ENCODE measurements at places on chromosomes 11 and 22.

DNA sequence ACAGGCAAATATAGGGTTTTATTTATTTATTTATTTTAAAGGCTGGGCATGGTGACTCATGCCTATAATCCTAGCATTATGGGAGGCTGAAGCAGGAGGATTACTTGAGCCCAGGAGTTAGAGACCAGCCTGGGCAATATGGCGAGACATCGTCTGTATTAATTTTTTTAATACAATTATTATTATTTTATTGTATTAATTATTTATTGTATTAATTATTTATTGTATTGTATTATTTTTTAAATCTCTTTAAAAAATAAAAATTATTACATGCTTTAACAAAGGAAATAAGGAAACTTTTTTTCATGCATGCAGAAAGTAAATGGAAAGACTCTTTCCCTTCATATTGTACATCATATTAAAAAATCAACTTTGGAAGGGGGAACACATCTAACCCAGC lies 3.5 kb downstream of the SCN3B start:
- DNase-seq: no peak

DNA sequence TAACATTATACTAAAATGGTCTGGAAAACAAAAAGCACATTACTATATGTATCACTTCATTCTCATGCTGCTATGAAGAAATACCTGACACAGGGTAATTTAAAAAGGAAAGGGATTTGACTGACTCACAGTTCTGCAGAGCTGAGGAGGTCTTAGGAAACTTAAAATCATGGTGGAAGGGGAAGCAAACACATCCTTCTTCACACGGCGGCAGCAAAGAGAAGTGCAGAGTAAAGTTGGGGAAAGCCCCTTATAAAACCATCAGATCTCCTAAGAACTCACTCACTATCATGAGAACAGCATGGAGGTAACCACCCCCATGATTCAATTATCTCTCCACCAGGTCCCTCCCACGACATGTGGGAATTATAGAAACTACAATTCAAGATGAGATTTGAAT lies 60.0 kb downstream of the FAM181B start:
- no peak for DNase-seq

GRCh38 chr11:62656796-62657429 lies 3.8 kb upstream of the INTS5 start:
- peak; percentile 43 for DNase-seq

- peak; percentile 54 for DNase-seq
Observed at GRCh38 chr11:46916286-46917108, 1.9 kb downstream of the LRP4 start.

DNA sequence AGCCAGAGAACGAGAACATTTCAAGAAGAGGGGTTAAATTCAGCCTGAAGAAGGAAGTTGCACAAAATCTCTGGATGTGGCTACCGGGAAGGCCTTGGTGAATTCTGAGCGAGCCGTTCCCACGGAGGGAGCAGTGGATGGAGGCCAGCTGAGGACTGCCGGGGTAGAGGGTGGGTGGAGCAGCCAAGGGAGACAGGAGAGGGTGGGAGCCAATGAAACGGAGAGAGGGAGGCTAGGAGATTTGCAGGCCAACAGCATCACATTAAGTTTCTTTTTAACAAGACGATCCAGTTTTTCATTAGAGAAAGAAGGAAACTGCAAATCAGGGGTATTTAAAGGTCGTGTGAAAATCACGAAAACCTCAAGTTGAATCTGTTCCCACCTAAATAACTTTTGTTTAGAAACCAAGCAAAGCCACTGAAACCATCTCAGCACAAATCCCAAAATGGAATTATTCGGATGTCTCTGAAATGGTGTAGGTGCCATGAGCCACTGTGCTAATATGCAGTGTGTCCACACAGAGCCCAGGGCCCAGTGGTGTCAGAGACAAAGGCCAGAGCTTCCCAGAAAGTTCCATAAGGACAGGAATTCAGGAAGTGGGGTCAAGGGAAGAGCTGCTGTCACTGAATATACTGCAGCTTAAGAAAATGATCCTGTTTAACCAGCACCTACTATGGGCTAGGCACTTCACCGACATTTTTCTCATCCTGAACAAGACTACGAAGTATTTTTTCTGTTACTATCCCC lies 59.7 kb upstream of the SLC35C1 start:
- DNase-seq: no peak

DNA sequence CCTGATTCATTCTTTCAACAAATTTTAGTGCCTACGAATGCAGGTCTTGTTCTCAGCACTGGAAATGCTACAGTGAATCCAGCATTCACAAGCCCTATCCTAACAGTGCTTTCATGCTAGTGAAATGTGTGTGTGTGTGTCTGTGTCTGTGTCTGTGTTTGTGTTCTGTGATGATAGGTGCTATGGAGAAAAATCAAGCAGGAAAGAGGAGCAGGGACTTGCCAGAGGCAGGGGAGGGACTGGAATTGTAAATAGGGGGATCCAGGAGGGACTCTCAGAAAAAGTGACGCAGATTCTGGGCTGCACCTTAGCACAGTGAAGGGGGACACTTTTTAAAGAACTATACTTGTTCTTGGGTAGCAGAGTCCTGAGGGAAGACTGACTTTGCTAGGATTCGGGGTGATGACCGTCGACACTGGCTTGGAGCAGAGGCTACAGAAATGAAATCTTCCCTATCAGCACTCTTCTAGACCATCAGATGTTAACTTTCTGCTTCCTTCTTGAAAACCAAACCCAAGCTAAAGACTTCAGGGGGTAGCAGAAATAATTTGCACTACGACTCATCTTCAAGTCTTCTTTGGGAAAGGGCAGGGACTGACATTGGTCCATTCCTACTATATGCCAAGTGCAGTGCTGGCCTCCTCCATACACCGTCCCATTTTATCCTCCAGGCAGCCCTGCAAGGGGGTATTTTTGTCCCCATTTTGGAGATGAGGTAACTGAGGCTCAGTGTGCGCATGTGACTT lies 39.3 kb upstream of the PTPRJ start:
- DNase-seq: no peak

DNA sequence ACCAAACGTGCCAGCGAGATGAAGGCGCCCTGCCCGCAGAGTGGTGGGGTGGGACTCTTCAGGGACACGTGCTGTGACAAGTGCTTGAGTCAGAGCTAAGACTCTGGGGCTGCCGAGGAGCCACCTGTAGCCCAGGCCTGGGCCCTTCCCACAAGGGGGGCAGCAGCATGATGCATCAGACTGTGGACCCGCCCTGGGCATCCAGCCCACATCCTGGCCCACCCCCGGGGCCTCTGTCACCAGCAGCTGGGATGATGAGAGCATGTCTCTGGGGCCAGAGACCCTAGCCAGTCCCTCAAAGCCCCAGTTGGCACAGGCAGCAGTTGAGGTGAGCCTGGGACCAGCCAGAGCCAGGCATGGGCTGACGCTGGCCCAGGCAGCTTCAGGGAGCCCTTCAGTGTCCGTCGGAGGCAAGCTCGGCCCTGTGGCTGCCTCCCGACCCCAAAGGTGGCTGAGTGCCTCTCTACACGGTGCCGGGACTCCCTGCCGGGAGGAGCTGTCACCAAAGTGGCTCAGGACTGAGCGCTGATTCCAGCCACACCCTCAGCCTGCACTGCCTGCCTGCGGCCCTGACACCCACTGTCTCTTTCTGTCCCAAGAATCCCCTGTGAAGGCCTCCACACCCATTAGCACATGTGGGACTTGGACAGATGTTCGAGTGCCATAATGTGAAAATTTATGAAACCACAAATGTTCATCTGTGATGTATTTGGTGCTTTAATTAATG lies 41.3 kb downstream of the CDKN1C start:
- no peak for DNase-seq

DNA sequence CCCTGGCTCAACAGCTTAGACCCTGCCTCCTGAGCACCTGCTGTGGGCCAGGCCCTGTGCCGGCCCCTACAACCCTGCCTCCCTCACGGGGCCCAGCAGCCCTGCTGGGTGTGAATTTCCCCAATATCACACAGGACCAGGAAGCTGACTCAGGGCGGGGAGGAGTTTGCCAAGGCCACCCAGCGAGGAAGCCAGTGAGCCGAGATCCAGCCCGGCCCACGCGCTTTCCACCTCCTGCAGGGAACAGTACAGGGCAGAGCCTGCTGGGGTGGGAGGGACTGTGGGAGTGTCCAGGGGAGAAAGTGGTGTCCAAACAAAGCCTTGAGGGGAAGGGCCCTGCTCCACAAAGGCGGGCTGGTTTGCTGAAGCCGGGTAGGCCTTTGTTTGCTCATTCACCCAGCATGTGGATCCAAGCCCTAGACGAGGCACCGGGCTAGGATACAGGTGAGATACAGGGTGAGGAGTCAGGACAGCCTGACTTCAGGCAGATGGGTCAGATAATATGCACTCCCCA lies 26.8 kb downstream of the RPL3 start:
- peak; percentile 93 for DNase-seq

DNA sequence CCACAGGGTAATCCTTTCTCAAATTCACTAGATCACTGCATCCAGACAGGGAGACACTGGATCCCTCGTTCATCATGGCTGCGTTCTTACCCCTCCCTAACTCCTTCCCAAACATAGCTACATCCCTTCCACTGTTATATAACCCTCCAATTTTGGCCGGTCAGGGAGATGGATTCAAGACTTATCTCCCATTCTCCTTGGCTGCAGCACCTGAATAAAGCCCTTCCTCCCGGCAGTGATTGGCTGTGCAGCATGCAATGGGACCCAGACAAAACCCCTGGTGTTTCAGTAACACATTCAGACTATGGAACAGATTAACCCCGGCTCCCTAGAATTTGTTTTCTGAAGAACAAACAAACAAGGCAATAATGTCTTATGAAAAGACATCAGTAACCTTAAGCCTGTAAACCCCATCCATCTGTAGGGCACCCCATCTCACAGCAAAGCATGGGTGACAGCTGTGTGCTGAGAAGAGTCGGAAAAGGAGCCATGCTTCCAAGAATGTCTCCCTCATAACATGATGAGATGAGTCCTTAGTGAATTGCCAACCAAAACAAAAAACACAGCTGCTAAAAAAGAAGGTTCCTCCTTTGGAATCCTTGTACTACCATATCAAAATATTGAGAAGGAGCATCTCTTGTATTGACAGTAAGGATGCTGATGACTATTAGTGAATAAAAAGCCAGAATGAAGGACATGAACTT lies 5.0 kb downstream of the MIF start:
- no peak for DNase-seq

- no peak for DNase-seq
Observed at GRCh38 chr11:62127426-62127825, 3.6 kb downstream of the INCENP start.

- DNase-seq: no peak
Observed at GRCh38 chr22:39208013-39208680, 36.6 kb downstream of the PDGFB start.

GRCh38 chr11:97419729-97420128 lies 1029.9 kb downstream of the JRKL start:
- DNase-seq: no peak

GRCh38 chr11:6417907-6418556 lies 862 bp downstream of the APBB1 start:
- no peak for DNase-seq

GRCh38 chr11:70104419-70104818 lies 26.3 kb downstream of the ANO1 start:
- DNase-seq: no peak

DNA sequence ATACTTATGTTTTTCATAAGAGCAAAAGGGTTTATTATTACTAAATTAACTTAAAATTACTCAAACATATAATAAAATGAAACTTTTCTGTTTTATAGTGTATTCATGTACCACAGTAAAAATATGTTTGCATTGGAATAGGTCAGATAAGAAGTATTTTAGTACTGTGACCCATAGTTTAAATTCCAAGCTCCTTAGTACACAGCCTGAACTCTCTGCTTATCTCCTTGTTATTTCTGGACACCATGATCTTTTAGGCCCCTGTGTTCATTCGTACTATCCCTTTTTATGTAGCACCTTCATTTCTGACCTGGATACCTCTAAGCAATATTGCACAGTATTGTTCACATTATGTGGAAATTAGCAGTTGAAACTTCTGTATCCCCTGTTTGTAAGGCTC lies 296.7 kb upstream of the SYN3 start:
- DNase-seq: no peak

DNA sequence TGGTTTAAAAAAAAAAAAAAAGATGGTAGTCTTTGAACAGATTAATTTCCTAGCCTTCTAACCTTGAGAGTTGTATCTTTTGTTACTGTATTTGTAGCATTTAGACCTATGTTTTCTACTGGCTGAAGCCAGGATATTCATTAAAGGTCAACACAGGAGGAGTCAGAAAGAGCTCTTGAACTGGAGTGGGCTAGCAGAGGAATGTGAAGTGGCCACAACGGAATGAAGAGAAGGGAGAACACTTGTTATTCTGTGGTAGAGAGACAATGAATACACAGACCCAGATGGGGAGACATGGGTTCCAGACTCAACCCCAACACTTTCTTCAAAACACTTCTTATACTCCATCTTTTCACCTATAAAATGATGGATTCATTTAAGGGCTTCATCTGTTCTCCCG lies 88.1 kb downstream of the RELT start:
- DNase-seq: no peak
